ENCODE measurements at places on chromosomes 12 and 14.

GRCh38 chr14:68587931-68588330 lies 204.9 kb downstream of the ZFP36L1 start:
- no peak overlapping the region for H3K4me3 ChIP-seq
- H3K36me3 ChIP-seq, result no peaks in the 10 kb centered on the region
- H3K27ac ChIP-seq, result no peak overlapping the region
- no peak for DNase-seq
- H3K4me1 ChIP-seq, result no peaks in the 10 kb centered on the region
- no peaks in the 10 kb centered on the region for H3K27me3 ChIP-seq

GRCh38 chr14:95683793-95684192 lies 2.4 kb upstream of the TCL1B start:
- H3K27ac ChIP-seq, result no peak overlapping the region
- H3K4me3 ChIP-seq, result no peak overlapping the region
- DNase-seq, result no peak
- H3K27me3 ChIP-seq, result no peaks in the 10 kb centered on the region

DNA sequence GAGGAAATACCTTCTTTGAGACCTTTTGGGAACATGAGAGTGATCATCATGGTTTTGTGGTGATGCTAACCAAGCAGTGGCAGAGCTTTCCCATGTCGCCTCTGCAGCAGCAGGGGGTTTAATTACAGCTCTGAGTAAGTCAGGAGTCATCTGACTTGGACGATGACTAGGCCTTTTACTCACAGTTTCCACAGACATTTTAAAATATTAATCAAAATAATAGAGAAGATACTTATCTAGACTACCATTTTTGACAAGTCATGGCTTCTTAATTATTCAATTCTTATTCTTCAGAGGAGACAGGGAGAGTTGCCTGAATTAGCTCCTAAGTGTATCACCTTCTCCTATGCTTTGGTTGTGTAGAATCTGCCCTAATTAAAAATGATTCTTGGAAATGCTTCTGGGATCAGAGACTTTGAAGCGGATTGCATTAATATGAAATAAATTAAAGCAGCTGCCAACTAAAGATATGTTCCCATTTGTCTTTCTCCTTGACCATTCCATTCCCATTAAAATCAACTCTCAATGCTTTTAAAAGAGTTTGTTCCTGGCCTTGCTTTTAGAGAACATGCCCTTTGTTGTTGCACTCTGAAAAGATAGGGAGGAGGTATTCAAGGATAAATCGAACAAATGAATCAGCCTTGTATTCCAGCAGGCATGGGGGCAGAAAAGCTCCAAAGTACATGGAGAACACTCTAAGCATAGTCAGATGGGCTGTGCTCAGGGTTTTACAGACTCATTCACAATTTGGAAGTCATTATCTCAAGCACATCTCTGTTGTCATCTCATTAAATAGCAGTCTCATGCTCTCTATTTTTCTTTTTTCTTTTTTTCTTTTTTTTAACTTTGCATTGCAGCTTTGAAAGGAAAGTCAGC lies 7.7 kb upstream of the IFNG-AS1 start:
- H3K27ac ChIP-seq, result no peak overlapping the region
- H3K27me3 ChIP-seq, result no peaks in the 10 kb centered on the region
- H3K36me3 ChIP-seq, result no peaks in the 10 kb centered on the region
- no peak for DNase-seq
- H3K4me1 ChIP-seq, result no peaks in the 10 kb centered on the region

GRCh38 chr12:121717041-121717699 lies 4.6 kb downstream of the TMEM120B start:
- no peak overlapping the region for H3K27ac ChIP-seq
- no peak overlapping the region for H3K4me3 ChIP-seq
- no peaks in the 10 kb centered on the region for H3K36me3 ChIP-seq
- no peaks in the 10 kb centered on the region for H3K27me3 ChIP-seq

GRCh38 chr12:121159467-121160307 lies 27.0 kb downstream of the P2RX7 start:
- H3K4me1 ChIP-seq, result no peaks in the 10 kb centered on the region
- no peak for DNase-seq
- H3K36me3 ChIP-seq, result no peaks in the 10 kb centered on the region
- H3K27me3 ChIP-seq, result no peaks in the 10 kb centered on the region
- H3K4me3 ChIP-seq, result no peak overlapping the region
- H3K27ac ChIP-seq, result no peak overlapping the region

- H3K4me3 ChIP-seq, result no peak overlapping the region
- peaks cover 2% of the 10 kb centered on the region for H3K4me1 ChIP-seq
- DNase-seq, result no peak
- H3K36me3 ChIP-seq, result no peaks in the 10 kb centered on the region
Measured at GRCh38 chr12:14931791-14932560, 6.4 kb downstream of the ERP27 start.

DNA sequence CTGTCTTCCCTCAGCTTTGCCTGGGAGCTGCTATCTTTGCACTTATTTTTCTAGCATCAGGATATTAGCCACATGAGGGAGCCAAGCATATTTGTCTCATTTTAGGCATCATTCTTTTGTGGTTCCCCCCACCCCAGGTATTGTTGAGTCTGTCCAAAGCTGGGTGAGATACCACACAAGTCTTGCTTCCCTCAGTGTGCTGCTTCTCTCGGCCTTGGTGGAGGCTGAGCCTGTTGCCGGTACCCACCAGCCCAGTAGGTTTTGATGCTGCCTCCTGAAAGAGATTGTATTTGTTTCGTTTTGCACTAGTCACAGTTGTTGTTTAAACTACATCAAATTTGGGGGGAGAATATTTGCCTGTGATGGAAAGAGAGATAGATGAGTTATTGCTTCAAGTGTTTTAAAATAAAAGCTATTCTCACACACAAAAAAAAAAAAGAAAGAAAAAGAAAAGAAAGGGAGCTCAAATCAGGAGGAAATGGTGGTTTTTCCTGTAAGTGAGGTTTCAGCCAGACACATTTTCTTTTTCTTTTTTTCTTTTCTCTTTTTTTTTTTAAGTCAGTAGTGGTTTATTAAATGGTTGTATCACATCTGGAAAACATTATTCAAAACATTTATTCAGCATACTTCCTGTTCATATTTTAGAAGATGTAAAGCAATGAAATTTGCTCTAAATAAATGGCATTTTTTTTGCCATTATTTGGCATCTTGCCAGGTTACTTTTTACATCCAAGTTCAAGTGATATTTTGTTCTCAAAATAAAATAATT lies 58.5 kb downstream of the SLC4A8 start:
- DNase-seq, result no peak
- H3K4me3 ChIP-seq, result no peak overlapping the region
- H3K27me3 ChIP-seq, result no peaks in the 10 kb centered on the region

DNA sequence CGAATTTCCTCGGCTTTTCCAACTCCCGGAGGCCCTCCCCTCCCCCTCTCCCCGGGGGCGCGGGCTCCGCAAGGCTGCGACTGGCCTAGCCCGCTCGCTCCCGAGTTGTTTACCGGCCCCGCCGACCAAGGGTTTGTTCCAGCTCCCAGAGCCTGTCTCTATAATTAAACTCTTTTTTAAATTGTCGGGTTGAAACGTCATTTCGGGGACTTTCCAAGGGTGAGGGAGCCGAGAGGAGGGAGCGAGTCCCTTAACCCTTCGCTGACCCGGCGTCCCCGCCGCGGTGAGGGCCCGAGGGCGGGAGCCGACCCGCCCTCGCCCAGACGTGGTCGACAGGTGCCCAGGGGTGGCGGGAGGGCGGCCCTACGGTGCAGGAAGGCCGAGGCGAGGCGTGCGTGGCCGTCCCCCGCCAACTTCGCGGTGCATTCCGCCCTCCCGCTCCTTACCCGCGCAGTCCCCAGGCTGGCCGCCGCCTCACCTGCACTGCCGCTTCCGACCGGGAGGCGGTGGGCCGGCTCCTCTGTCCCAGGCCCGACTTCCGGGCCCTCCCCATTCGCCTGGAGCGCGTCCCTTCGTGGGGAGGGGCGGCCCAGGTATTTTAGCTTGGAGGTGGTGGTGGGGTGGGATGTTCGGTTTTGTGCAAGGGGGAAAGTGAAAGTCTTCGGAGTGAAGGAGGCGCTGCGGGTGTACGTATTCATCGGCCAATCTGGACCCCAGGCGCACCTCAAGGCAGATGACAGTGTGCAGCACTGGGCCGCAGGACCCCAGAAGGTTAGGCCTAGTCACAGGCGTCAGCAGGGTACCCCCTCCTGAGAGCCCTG lies 2.9 kb upstream of the ZFP36L1 start:
- no peaks in the 10 kb centered on the region for H3K27me3 ChIP-seq
- H3K36me3 ChIP-seq, result no peaks in the 10 kb centered on the region
- peak; percentile 92 for DNase-seq
- peak overlapping the region; percentile 82 for H3K4me3 ChIP-seq

DNA sequence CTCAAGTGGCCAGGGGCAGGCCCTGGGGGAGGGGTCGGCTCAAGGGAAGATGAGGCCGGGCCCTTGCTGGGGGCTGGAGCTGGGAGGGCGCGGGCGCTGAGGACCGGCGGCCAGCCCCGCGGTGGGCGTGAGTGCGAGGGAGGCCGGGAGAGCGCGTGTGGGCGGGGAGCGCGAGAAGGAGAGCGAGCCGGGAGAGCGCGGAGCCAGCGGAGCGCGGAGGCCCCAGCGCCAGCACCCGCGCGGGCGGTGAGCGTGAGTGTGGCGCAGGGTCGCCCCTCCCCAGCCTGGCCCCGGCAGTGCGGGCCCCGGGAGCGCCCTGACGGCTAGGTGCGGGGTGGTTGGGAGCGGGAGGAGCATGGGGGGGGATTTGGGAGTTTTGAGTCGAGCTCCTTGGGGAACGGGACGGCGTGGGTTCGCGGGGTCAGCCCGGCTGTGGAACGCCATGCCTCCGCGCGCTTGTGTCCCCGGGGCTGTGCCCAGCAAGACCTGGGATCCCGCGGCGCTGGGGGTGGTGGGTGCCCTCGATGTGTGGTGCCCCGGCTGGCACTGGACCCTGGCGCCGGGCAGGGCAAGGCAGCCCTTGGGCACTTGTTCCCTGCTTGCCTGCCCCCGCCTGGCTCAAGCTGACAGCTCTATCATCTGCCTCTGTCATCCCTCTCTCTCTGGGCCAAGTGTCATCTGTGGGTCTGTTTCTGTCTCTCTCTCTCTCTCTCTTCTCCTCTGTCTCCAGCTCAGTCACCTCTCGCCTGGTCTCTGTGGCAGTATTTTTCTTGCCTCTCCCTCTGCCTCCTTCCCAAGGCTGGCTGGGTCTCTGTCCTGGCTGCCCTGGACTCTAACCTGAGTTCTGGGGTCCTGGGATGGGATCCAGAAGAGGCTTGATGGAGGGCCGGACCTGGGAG lies at the start of gene LBHD2:
Gene LBHD2, plus strand, starts transcription at position 190 of the 899 bp plus-strand sequence. CDS start 1,803 bp downstream, outside the sequence.
- DNase-seq, result peak; percentile 40
- H3K27me3 ChIP-seq, result no peaks in the 10 kb centered on the region
- no peaks in the 10 kb centered on the region for H3K36me3 ChIP-seq
- no peak within 1 kb of the TSS for H3K27ac ChIP-seq
- H3K4me3 ChIP-seq, result no peak within 1 kb of the TSS

DNA sequence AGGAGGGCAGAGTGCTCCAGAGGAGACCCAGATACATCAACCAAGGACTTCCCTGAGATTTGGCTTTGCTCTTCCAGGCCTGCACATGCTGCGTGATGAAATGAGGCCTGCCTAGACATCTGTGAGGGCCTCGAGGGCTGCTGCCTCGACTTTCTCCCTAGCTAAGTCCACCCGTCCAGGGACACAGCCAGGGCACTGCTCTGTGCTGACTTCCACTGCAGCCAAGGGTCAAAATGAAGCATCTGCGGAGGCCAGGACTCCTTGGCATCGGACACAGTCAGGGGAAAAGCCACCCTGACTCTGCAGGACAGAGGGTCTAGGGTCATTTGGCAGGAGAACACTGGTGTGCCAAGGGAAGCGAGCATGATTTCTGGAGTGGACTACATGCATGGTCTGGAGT lies 10.7 kb downstream of the SLC25A47 start:
- peak; percentile 42 for DNase-seq
- H3K36me3 ChIP-seq, result no peaks in the 10 kb centered on the region
- no peak overlapping the region for H3K4me3 ChIP-seq

- H3K36me3 ChIP-seq, result no peaks in the 10 kb centered on the region
- DNase-seq, result no peak
- no peaks in the 10 kb centered on the region for H3K27me3 ChIP-seq
- H3K4me3 ChIP-seq, result no peak overlapping the region
- H3K27ac ChIP-seq, result no peak overlapping the region
Measured at GRCh38 chr14:68333262-68333661, 459.6 kb downstream of the ZFP36L1 start.

- DNase-seq, result no peak
- no peaks in the 10 kb centered on the region for H3K36me3 ChIP-seq
- no peak overlapping the region for H3K27ac ChIP-seq
- H3K4me1 ChIP-seq, result no peaks in the 10 kb centered on the region
Measured at GRCh38 chr12:100926669-100927248, 132.2 kb downstream of the ANO4 start.

GRCh38 chr14:51612449-51612848 lies 39.3 kb upstream of the FRMD6 start:
- no peaks in the 10 kb centered on the region for H3K4me1 ChIP-seq
- no peak overlapping the region for H3K27ac ChIP-seq
- H3K36me3 ChIP-seq, result no peaks in the 10 kb centered on the region
- no peak overlapping the region for H3K4me3 ChIP-seq
- no peaks in the 10 kb centered on the region for H3K27me3 ChIP-seq

- peak overlapping the region; percentile 4 for H3K27ac ChIP-seq
- DNase-seq, result peak; percentile 94
- H3K4me3 ChIP-seq, result no peak overlapping the region
Measured at GRCh38 chr12:96233939-96234461, 39.8 kb downstream of the ELK3 start.

GRCh38 chr12:50016501-50017475 lies 8.5 kb downstream of the RACGAP1 start:
- H3K27me3 ChIP-seq, result no peaks in the 10 kb centered on the region
- H3K4me3 ChIP-seq, result no peak overlapping the region
- H3K27ac ChIP-seq, result no peak overlapping the region
- H3K4me1 ChIP-seq, result no peaks in the 10 kb centered on the region
- DNase-seq, result no peak
- H3K36me3 ChIP-seq, result peaks cover 2% of the 10 kb centered on the region

GRCh38 chr14:89637581-89637980 lies 220.5 kb upstream of the FOXN3 start:
- H3K27ac ChIP-seq, result no peak overlapping the region
- H3K36me3 ChIP-seq, result no peaks in the 10 kb centered on the region
- H3K27me3 ChIP-seq, result no peaks in the 10 kb centered on the region
- H3K4me1 ChIP-seq, result no peaks in the 10 kb centered on the region

GRCh38 chr14:98008381-98009113 lies 1211.4 kb downstream of the VRK1 start:
- no peaks in the 10 kb centered on the region for H3K4me1 ChIP-seq
- H3K27me3 ChIP-seq, result no peaks in the 10 kb centered on the region
- H3K27ac ChIP-seq, result no peak overlapping the region
- H3K4me3 ChIP-seq, result no peak overlapping the region

GRCh38 chr14:51630987-51631386 lies 20.7 kb upstream of the FRMD6 start:
- no peaks in the 10 kb centered on the region for H3K4me1 ChIP-seq
- no peak overlapping the region for H3K4me3 ChIP-seq
- H3K27ac ChIP-seq, result no peak overlapping the region
- H3K36me3 ChIP-seq, result no peaks in the 10 kb centered on the region

GRCh38 chr12:6336889-6337853 lies 4.7 kb downstream of the TNFRSF1A start:
- DNase-seq, result no peak
- peak overlapping the region; percentile 71 for H3K27ac ChIP-seq
- no peaks in the 10 kb centered on the region for H3K27me3 ChIP-seq
- H3K4me1 ChIP-seq, result no peaks in the 10 kb centered on the region

- no peak for DNase-seq
- H3K36me3 ChIP-seq, result no peaks in the 10 kb centered on the region
- no peaks in the 10 kb centered on the region for H3K27me3 ChIP-seq
- H3K4me3 ChIP-seq, result no peak overlapping the region
- H3K27ac ChIP-seq, result no peak overlapping the region
Measured at GRCh38 chr12:11963841-11964471, 106.8 kb upstream of the BCL2L14 start.
